Brain (organoid and tissue), 16 donors: ENCODE measurements at places on chromosomes 3 and 15.

DNA sequence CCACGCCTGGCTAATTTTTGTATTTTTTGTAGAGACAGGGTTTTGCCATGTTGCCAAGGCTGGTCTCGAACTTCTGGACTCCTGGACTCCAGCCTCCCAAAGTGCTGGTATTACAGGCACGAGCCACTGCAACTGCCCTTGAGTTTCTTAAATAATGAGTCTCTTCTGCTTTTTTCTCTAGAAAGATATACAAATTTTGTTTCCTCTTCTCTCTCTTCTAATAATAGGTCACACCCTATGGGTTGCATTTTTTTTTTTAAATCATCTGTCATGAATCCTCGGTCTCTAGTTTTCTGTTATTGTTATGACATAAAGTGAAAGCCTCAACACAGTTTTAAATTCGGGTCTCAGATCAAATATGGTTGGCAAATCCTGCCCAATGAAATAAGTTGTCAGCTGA is 111.2 kb downstream of the IL12A start:
- no peak for DNase-seq

GRCh38 chr3:127620637-127621375 is 8.2 kb upstream of the PODXL2 start:
- DNase-seq: no peak

DNA sequence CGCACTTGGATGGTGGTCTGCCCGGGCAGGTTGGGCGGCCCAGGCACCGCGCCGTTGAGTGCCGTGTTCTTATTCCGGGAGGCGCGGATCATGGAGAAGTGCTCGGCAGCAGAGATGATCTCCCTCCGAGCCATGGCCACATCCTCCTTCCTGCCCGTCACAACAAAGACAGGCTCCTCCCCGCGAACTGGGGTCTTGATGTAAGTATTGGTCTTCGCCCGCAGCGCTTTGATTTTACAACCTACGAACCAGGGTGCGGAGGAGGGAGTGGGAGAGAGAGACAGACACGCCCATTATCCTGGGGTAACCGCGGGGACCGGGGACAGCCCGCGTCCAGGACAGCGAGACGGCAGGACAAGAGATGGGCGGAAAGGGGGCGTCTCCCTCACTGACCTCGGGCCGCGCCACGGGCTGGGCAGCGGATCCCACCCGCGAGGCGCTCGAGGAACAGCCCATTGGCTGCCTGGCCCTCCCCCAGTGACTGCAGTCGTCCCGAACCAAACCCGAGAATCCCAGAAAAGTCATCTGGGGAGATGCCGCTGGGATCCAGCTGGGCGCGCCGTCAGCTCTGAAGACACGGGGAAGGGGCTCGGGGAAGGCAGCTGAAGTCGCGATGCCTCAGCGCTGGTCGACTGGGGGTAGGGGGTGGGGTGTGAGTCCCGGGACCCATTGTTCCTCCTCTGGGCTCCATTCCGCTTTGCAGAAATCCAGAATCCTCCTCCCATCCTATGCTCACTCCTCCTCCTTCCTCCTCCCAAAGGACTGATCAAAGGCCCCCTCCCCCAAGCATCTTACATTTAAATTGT is 1.2 kb downstream of the MEX3B start:
- DNase-seq: peak; percentile 96

DNA sequence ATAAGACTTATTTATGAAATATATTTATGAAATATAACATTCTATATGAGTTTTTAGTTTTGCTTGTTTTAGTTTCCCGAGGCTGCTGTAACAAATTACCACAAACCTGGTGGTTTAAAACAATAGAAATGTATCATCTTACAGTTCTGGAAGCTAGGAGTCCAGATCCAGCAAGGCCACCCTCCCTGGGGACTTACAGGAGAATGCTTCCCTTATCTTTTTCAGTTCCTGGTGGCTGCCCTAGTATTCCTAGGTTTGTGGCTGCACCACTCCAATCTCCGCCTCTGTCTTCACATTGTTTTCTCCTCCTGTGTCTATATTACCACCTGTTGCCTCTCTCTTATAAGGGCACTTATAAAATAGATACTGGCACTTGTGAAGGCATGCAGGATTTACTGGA is 877.8 kb downstream of the TUSC7 start:
- DNase-seq: no peak

GRCh38 chr3:127903611-127904375 is 11.2 kb upstream of the KBTBD12 start:
- no peak for DNase-seq
